ENCODE measurements at places on chromosomes 4 and X.

GRCh38 chrX:119693996-119694451 lies 1.1 kb upstream of the SEPTIN6 start:
- no peak for DNase-seq

DNA sequence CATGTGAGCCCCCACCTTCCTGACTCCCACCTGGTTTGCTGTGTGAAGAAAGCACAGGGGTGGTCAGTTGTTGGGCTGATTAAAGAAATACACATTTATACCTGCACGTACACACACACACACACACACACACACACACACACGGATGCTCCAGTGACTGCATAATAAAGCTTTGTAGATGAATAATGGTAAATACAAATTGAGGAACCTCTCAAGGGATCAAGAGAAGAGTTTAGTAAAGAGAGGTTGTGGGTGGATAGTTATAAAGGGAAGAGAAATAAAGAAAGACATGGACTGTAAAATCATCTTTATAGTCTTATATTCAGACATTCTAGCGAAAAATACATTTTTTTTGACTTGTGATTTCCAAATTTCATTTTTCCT lies 144.1 kb downstream of the MGST2 start:
- no peak for DNase-seq

DNA sequence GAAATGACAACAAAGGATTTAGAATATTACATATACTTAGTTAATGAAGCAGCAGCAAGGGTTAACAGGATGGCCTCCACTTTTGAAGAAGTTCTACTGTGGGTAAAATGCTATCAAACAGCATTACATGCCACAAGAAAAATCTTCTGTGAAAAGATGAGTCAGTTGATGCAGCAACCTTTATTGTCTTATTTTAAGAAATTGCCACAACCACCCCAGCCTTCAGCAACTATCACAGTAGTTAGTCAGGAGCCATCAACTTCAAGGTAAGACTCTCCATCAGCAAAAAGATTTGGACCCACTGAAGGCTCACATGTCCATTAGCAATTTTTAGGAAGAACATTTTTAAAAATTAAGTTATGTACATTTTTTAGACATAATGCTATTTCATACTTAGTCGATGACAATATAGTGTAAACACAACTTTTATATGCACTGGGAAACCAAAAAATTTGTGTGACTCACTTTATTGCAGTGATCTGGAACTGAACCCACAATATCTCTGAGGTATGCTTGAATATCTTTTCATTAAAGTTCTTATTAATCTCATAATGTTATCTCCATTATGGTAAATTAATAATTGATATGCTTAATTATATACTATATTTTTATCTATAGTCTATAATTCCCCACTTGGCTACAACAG lies 81.2 kb downstream of the SPCS3 start:
- DNase-seq = peak; percentile 24

DNA sequence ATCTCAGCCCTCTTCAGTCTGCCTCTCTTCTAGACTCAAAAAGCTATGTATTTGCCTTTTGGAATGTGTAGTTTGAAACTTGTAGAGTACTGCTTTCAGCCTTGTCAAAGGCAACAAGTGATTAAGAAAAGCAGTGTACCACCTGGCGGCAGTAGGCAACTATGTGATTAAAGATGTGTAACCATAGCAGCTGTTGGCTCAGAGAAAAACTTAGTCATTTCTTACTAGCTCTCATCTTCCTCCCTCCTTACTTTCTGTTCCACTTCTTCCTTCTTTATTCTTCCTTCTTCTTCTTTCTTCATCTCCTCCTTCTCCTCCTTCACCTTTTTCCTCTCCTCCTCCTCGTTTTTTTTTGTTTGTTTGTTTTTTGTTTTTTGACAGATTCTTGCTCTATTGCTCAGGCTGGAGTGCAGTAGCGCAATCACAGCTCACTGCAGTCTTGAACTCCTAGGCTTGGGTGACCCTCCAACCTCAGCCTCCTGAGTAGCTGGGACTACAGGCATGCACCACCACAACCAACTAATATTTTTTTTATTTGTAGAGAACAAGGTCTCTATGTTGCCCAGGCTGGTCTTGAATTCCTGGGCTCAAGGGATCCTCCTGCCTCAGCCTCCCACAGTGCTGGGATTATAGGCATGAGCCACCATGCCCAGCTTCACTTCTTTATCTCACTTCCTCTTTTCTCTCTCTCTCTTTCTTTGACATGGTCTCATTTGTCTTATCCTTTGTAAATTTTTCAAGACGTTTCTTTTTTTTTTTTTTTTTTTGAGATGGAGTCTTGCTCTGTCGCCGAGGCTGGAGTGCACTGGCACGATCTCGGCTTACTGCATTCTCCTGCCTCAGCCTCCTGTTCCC lies 32.6 kb downstream of the ABHD18 start:
- DNase-seq = no peak

GRCh38 chrX:17743913-17744312 lies 6.6 kb downstream of the SCML1 start:
- no peak for DNase-seq
